SIG-M5 (cell line): ENCODE measurements at places on chromosomes 5 and 9.

DNA sequence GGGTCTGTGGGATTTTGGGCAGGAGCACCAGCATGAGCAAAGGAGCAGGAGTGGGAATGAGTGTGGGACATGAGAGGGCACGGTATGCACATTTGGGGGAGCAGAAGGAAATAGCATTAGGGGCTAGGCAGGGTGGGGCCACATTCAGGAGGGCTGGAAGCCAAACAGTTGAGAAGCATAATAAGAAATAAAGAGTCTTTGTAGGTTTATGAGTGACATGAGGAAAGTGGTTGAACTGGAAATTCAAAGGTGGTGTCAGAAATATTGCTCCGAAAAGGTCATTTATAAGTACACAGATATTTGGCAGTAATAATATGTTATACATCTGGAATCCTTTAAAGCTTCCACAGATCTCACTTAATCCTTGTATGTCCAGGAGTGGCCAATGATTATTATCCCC lies 26.4 kb downstream of the ARHGEF28 start:
- no peak for DNase-seq

GRCh38 chr9:38440516-38440915 lies 16.3 kb upstream of the IGFBPL1 start:
- DNase-seq = no peak

- DNase-seq = no peak
These were observed 14.6 kb upstream of the CFAP95 start for GRCh38 chr9:69805962-69806515.

GRCh38 chr5:73943397-73943796 lies 317.4 kb downstream of the ARHGEF28 start:
- DNase-seq = no peak

DNA sequence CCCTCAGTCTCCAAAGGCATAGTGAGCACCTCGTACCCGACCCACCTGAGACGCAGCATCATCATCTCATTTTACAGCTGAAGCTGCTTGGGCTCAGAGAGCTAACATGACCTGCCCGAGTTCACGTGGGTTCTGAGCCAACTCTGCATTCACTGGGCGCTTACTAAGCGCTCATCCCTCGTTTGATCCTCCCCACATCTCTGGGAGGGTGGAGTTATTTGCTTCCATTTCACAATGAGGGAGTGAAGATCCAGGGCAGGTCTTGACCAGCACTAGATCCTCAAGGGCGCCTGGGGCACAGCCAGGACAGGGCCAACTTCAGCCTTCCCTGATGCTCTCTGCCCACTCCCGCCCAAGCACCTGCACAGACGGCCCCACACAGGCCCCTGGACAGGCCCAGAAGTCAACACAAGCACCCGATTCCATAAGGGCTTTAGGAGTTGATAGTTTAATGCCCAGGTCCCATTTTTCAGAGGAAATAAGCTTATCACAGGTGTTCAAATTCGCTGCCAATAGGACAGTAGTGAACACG lies 80.8 kb downstream of the HRH2 start:
- no peak for DNase-seq

- no peak for DNase-seq
These were observed 2.3 kb upstream of the RPL26L1 start for GRCh38 chr5:172956936-172957335.

DNA sequence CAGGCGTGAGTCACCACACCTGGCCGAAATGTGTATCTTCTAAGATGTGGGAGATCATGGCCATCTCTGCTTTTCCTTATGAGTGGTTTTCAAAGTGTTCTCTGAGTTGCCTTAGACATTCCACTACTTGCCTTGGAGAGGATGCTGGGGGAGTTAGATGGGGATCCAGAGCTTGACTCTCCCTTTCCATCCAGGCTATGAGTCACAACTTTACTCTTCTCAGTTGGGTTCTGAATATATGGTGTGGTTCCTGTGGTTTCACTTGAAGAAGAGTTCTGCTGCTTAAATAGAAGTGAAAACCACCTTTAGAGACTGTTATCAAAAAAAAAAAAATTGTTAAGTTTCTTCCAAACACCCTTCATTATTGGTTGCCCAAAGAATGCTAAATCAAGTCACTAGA lies 217.6 kb downstream of the ZNF608 start:
- DNase-seq = no peak

DNA sequence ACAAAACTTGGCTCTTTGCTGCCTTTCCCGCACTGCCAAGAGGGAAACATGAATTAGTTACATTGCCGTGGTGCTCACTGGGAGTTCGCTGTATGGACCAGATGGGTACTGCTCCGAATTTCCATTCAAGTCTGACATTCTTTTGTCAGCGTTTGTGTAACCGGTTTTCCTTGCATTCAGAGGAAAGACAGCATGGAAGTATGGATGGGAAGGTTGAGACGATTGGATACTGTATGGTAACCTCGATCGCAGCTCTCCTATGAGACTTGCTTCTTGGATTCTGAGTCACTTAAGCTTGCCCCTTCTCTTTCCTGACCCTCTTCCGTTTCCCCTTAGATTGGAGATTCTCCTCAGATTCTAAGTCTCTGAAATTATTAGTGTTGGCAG lies 625 bp upstream of the UBLCP1 start:
- DNase-seq = no peak

GRCh38 chr9:136925414-136926153 lies 19.0 kb downstream of the FBXW5 start:
- DNase-seq = no peak

GRCh38 chr9:87619346-87619745 lies 106.6 kb upstream of the CTSL start:
- DNase-seq = no peak

- no peak for DNase-seq
These were observed 8.8 kb upstream of the NEK6 start for GRCh38 chr9:124248960-124249359.

DNA sequence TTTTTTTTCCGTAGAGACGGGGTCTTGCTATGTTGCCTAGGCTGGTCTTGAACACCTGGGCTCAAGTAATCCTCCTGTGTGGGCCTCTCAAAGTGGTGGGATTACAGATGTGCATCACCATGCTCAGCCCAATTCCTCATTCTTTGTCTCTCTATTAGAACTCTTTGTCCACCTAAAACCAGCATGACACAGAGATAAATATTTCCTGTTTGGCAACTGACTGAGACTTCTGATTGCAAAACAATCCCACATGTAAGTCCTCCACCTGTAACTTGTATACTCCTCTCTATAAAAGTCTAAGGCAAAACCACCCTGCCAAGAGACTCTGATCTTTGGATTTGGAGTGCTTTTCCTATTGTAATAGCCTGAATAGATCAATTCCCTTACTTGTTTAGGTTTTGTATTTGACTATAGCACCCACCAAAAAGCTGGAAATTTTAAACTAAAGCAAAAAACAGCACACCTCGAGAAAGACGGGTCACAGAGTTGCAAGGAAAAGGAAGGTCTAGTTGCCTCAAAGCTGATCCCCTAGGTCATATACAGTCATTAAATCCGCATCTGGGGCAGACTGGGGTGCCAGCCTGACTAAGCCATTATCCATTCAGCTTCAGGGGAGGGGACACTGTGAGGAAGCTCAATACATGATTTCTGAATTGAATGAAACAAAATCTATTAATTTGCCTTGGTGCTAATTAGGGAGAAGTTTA lies 13.5 kb upstream of the KIF27 start:
- no peak for DNase-seq

DNA sequence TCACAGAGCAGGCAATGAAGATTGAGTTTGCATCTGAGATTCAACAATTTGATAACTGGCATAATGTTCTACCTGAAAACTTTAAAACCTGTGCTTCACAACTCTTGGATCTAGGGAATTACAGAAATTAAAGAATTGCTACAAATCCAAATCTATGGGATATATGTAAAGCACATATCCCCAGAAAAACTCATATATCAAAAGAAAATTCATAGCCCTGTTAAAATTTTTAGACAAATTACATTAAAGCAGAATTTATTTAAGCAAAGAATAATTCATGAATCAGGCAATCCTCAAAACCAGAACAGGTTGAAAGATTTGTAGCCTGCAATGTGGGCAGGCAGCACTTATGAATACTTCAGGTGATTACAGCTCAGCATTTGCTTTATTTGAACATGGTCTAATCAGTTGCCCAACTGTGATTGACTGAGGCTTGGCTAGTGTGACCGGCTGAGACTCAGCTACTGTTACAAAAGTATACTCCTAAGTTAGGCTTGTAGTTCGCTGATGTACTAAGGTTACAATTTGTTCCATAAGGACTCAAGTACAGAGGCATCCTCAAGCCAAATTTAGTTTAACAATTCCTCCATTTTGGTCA lies 10.3 kb upstream of the UBTD2 start:
- no peak for DNase-seq

DNA sequence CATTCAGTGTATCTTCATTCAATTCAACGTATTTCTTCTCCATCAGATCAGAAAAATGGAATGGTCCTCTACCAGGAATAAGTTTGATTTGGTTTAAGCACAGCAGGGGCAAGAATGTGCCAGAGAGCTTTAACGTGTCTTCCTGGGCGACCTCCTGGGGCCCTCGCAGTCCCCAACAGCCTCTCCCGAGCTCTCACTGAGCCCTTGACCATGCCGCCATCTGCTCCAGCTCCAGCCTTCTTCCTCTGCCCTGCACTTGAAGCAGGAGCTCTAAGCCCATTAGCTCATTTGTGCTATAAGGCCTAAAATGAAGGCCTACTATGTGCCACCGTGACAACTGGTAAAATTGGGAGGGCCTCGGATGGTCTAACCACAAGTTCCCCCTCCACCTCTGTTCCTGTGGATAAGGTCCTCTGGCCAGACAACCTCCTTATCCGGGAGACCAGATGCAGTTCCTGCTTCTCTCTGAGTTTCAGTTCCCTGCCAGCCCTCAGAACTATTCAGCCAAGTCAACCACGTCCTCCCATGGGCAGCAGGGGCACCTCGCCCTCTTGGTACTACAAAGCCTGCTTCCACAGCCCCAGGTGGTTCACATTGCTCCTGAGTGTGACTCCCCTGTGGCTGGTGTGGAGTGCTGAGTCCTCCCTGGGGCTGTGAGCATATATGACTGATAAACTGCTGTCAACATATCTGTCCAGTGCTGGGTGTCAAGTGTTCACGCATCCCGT lies 35.8 kb downstream of the C5orf15 start:
- no peak for DNase-seq

- DNase-seq = no peak
These were observed 81.9 kb upstream of the ADAMTS2 start for GRCh38 chr5:179427032-179427675.

GRCh38 chr5:40165789-40166728 lies 513.7 kb upstream of the PTGER4 start:
- no peak for DNase-seq

DNA sequence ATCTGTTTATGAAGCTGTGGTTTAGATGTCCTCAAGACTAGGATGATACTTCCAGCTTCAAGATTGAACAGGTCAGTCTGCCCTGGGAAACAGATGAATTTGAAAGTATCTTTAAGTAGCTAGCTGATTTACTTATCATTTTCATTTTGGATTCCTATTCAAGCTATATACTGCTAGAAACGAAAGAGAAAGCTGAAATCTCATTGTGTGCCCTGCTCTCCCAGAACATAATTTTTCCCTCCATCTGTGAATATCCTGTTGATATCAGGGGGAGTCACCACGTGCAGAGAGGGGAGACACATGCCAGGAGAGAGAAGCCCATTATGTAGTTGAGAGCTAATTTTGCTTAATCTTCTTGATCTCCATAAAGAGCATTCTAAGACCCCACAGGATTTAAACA lies 439.1 kb downstream of the NR2F1-AS1 start:
- no peak for DNase-seq

DNA sequence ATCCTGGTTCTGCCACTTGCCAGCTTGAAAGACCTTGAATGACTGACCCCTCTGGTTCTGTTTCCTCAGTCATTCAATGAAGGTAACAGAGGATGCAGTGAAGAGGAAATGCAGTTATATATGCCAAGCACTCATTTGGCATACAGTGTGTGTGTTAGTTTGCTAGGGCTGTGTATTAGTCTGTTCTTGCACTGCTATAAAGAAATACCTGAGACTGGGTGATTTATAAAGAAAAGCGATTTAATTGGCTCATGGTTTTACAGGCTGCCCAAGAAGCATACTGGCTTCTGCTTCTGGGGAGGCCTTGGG lies 8.6 kb upstream of the WHRN start:
- no peak for DNase-seq

DNA sequence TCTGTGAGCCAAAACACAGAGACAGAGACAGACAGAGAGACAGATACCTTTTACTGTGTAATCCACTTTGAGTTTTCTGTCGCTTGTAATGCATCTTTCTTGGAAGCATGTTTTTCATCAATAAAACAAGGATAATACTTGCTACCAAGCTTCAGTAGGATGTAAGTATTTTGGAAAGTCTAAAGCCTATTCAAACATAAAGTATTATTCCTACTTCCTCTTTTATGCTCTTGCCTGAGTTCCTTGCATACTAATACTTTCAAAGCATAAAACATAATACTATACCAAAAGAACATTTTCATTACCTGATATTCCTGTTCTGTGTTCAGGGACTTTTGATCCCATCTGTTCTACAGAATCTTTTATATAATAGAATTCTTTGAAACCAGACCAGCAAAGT lies 64.5 kb upstream of the SLC30A5 start:
- no peak for DNase-seq

DNA sequence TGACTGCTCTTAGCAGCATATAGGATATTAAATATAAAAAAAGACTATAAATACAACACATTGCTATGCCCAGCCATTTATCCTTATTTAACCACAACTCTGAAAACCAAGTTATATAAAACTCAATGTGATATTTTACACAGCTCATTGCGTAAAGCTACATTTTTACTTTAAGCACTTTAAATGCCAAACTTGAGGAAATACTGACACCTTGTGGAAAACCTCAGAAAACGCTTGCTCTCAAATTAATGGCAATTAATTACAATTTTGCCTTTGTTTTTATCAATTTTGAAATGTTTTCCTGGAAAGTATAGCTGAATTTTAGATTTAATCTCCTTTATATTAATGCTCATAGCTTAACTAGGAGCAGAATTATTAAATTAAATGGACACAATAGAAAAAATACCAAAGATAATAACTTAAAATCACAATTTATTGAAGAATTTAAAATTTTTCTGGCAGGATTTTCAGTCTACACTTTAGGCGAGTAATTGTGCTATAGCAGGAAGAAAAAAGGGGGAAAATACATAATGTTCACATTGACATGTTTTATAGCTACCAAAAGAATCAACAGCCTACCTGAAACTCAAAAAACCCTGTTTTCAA lies 25.2 kb upstream of the PLAC8L1 start:
- no peak for DNase-seq

- no peak for DNase-seq
These were observed 61.4 kb downstream of the RIC1 start for GRCh38 chr9:5690278-5690677.
